ENCODE measurements at places on chromosomes 6 and 20. TPM values are rescaled to one million over a fixed set of nuclear protein-coding genes. Genes with fewer than 3 reads are reported as not detected.
A peak's percentile ranks its signal among the peaks of the same experiment; 100 is the strongest.

DNA sequence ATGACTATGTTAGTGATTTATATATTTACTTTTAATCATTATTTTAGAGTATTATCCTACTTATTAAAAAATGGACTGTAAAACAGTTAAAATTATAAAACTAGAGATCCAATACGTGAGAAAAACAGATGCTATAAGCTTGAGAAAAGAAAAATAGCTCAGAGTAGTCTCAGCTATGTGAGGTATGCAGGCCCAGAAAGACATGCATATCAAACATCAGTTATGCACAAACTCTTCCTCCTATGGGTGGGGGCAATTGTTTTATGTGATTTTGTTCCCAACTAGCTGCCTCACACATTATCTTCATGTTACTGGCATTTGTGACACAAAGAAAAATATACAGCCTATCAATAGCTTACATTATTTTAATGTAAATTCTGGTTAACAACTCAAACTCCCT lies 28.8 kb downstream of the RARS2 start:
- no peak for DNase-seq

DNA sequence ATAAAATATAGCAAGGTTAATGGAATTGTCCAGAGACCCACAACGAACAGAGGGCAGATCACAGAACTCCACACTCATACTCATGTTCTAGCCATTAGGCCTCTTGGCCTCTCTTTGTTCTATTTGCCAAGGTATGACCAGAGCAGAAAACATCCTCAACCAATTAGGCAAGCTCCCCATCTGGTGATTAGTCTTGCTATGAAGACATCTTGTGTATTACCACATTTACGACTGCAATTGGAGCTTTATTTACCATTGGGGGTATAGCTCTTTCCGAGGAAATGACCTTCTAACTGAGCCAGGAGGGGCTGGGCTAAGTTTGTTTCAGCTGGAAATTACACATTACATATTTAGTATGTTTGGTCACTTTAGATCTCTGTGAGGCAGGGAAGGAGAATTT lies 593.9 kb downstream of the CD109 start:
- DNase-seq = peak; percentile 7

GRCh38 chr6:16109659-16110305 lies 19.1 kb upstream of the MYLIP start:
- no peak for DNase-seq

The CCN6 gene
- 2.7 TPM for polyA plus RNA-seq

- no peak for DNase-seq
These were observed 291.6 kb downstream of the MAFB start for GRCh38 chr20:40397467-40397866.

GRCh38 chr20:37680420-37680819 lies 13.4 kb upstream of the CTNNBL1 start:
- DNase-seq = no peak

The CDSN gene
- not detected for polyA plus RNA-seq

DNA sequence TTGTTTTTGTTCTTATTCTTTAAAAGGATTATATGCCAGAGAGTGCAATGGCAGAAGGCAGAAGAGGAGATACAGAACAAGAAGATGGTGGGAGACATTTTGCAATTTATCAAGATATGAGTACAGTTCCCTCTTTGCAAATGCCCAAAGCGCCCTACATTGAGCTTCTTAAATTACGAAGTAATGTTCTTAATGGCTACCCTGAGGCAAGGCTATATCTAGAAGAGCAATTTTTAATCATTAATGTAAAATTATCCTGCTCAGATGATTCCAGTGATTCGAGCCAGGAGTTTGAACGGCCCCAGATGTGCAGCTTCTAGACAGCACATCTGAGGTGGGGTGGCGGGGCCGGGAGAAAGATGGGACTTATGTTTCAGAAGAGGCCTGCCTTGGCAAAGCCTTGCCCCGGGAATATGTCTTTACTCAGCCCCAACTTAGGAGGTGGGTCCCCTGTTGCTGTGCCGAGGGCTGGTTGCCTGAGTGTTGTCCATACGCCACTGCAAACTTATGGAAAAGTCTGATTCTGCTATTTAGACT lies 84.9 kb upstream of the MLN start:
- no peak for DNase-seq

DNA sequence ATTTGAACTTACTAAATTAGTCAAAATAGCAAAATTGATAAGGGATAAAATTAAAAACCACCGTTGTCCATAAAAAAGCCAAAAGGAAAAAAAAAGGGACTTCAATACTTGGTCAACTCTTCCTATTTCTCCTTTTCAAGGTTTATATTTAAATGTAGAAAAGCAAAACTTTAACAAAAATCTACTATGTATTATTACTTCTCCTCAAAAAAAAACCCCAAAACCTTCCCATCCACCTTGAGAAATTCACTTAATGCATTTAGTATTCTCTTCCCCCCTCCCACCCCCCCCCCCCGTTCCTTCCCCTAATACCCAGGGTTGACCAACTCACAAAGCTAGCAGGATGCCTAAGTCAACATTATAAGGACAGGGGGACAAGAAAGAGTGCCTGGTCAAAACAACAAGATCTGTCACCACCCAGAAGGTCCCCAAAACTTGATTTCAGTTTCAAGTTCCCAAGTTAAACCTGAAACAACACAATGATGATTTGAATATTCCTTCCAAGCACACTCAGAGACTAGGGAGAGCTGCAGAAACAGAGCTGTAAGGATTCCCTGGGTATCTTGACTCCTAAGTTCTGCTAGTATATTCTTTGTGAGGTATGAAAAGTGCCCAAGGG lies 14.6 kb downstream of the GMDS start:
- no peak for DNase-seq

The GABRR2 gene
- polyA plus RNA-seq = 0.79 TPM

DNA sequence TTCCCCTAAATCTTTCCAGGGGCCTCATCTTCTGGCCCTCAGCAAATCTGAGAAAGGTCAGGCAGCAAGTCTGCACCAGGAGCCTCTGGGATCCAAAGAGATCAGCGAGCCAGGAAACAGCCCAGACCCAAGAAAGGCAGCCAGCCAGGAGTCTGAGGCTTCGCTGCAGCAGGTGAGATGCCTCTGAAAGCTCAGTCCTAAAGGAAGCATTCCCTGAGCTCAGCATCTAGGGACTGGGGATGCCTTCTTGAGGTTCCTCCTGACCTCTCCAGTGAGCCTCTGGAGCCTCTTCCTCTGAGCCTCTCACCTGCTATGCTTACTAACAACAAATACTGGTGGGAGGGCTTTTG lies 118.8 kb upstream of the MAFB start:
- DNase-seq = no peak

The ADA gene
- polyA plus RNA-seq = 5.7 TPM

DNA sequence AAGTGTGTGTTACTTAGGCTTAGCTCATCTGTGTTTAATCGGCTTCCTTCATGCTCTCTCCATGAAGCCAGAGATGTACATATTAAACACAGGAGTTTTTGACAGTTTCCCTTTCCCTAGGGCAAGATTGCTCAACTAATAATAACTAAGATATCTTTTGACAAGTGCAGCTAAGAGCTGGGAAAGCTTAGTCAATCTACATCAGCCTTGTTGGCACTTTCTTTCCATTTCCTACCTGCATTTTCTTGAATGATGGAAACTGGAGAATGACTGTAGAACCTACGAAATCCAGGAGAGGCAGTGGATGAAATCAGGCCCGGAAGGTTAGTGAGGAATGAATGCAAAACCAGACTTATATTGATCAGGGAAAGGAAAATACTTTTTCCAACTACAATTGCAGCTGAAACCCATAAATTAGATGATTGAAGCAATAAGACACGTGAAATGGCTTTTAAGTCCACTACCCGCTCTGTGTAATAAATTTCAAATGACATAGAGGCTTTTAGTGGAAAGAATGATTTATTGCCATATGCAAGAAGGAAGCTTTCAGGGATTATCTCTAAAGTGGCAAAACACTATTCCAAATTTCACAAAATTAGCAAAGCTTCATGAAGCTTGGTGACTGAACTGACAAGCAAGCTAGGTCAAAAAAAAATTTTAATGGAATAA lies 237.2 kb upstream of the ID4 start:
- DNase-seq = no peak

Measured in left renal pelvis (tissue), 4 donors.